ENCODE measurements at places on chromosomes 3 and 15.
A peak's percentile ranks its signal among the peaks of the same experiment; 100 is the strongest.

DNA sequence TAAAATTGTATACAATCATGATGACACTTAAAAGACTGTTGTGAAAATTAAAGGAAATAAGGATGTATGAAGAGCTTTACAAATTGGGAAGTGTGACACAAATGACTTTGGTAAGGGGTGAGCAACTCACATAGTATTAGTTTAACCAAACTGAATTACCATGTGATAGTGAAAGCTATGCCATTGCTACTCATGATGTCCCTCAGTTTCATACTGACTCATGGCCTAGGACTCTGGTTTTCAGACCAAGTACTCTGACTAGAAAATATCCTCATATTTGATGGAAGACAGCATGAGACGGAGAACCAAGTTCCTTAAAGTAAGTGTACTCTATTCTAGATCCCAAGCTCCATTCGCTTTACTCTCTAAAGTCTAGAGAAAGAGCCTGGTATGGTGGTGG, 203.2 kb upstream of the ICE2 start:
- DNase-seq = no peak

- no peak for DNase-seq
Measured at GRCh38 chr15:77225088-77225487, 154.2 kb upstream of the TSPAN3 start.

- no peak for DNase-seq
Measured at GRCh38 chr3:43870120-43870519, 179.4 kb downstream of the ABHD5 start.

- DNase-seq = no peak
Measured at GRCh38 chr3:87088430-87088992, 97.6 kb upstream of the VGLL3 start.

- DNase-seq = no peak
Measured at GRCh38 chr3:123733805-123734526, 149.1 kb upstream of the HACD2 start.

DNA sequence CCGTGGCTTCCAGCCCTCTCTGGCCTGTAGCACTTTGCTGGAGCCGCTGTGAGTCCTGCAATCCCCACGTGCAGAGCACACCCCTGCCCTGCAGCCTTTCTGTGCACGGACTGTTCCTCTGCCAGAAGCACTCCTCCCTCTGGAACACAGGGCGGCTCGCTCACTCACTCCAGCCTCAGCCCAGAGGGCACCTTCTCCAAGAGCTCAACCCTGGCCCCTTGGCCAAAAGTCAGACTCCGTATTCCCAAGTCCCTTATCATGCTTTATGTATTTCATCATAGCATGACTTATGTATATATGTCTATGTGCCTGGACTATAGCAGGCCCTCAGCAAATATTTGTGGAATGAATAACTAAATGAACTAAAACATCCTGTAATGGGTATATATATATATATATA, 63.2 kb downstream of the ASB7 start:
- DNase-seq = no peak

GRCh38 chr3:171456765-171457606, 3.2 kb downstream of the TNIK start:
- no peak for DNase-seq

- DNase-seq = no peak
Measured at GRCh38 chr3:149858911-149859310, 45.9 kb downstream of the RNF13 start.

GRCh38 chr3:5841599-5841998, 654.1 kb downstream of the EDEM1 start:
- DNase-seq = no peak

DNA sequence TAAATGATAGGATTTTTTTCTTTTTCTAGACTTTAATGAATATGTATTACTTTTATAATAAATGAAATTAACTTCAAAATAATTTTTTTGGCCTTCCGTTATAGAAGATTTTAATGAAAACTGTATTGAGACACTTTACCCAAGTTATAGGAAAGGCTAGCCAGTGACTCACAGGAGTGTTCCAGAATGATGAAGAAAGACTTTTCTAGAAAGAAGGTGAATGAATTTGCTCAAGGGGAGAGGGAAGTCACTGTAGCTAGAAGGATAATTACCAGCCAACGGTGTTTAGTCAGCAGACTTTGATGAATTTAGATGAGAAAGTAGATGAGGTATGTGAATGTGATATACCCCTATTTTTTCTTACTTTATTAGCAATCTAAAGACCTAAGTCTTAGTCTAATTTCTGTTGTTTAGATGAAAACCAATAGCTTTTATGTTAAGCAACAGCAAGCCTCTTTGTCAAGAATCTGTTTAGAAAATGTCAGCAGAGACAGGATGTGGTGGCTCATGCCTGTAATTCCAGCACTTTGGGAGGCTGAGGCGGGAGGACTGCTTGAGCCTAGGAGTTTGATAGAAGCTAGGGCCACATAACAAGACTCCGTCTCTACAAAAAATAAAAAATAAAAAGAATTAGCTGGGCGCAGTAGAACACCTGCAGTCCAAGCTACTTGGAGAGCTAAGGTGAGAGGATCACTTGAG, 3.2 kb downstream of the ALAS1 start:
- DNase-seq = no peak

DNA sequence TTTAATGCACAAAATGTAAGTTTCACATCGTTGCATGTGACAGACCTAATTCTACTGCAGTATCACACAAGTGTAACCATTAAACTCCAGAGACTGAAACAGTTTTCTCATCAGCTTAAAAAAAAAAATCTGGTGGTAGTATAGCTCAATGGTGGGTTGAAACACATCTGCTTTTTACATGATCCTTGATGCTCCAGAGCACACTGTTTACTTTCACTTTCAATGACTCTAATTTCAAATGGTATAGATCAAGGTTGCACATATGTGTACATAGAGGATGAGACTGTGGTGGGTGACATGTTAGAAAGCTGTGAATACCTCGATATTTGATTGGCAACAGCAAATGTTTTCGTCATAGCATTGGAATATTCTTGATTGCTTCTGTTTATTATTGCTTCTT, 22.4 kb downstream of the MCTP2 start:
- DNase-seq = no peak

GRCh38 chr3:5301651-5302297, 114.3 kb downstream of the EDEM1 start:
- no peak for DNase-seq

DNA sequence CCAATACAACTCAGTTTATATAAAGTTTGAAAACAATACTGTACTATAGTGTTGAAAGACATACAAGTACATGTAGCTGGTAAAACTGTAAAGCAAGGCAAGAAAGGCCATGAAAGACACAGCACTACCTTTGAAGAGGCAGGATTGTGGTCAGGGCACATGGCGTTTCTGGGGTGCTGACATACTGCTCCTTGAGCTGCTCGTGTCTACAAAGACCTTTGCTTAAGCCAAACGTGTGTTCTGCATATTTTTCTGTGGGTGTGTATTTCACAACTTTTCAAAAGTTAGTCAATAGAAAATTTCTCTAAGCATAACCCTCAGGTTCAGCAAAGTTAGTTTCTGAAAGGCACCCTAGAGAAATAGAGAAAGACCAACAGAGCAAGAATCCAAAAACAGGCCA, 14.1 kb upstream of the TOPAZ1 start:
- DNase-seq = no peak

DNA sequence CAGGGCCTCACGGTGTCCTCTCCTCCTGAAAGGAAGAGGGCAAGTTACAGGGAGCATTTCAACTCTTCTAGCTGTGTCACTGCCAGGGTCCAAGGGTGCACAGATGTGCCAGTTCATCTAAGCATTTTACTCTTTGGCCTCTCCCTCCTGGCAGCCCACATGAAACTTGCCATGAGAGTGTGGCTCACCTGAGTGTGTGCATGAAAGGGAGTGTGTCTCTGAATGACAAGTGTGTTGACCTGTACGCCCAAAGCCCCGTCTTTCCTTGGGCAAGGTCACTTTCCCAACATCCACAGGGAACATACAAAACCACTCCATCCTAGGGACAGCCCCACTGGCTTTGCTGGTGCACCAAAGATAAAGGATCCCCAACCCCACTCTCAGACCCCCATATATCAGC, 280.0 kb downstream of the NTRK3 start:
- DNase-seq = no peak

DNA sequence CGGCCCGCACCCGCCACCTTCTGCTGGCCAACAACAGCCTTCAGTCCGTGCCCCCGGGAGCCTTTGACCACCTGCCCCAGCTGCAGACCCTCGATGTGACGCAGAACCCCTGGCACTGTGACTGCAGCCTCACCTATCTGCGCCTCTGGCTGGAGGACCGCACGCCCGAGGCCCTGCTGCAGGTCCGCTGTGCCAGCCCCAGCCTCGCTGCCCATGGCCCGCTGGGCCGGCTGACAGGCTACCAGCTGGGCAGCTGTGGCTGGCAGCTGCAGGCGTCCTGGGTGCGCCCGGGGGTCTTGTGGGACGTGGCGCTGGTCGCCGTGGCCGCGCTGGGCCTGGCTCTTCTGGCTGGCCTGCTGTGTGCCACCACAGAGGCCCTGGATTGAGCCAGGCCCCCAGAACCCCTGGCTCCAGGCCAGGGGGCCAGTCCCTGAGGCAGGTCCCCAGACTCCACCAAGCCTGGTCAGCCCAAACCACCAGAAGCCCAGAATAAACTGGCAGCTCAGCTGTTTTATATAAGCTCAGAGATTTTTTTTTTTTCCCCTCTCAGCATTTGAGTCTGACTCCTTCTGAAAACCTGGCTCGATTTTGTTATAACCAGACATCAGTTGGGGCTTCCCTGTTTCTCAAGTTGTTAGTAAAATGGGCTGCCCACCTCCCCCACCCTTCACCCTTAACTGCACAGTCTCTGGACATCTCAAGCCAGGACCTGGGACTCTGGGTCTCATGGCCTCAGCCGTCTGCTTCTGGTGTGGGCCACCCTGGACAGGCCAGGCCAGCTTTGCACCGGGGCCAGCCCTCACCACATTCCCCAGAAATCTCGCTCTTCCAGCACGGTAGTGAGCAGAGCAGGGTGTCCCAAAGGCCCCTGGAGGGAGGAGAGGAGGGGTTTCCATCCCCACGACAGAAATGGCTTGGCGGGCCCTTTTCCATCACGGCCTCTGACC, 1.6 kb downstream of the GP9 start:
- DNase-seq = no peak

DNA sequence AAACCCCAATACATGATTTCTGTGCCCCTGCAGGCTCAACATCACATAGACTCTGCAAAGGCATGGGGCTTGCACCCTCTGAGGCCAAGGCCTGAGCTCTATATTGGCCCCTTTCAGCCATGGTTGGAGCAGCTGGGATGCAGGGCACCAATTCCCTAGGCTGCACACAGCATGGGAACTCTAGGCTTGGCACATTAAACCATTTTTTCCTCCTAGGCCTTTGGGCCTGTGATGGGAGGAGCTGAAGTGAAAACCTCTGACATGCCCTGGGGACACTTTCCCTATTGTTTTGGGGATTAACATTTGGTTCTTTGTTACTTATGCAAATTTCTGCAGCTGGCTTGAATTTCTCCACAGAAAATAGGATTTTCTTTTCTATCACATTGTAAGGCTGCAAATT, 1629.5 kb downstream of the OTOL1 start:
- no peak for DNase-seq

DNA sequence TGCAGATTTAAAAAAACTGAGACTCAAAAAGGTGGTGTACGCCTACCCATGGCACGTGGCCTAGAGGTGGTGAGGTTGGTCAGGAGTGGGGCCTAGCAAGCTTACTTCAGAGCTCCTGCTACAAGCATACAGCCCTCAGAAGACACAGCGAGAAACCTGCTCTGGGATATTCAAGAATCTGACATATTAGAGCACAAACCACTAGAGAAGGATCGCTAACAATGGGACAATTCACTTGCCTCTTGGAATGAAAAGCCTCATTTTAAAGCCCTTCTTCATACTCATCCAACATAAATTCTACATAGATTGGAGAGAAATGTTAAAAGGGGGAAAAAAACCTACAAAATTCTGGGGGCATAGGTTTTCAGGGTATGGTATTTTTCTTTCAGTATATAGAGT, 118.0 kb upstream of the ARHGEF3 start:
- DNase-seq = no peak

- DNase-seq = peak; percentile 35
Measured at GRCh38 chr3:12139111-12139511, 19.6 kb downstream of the TIMP4 start.

DNA sequence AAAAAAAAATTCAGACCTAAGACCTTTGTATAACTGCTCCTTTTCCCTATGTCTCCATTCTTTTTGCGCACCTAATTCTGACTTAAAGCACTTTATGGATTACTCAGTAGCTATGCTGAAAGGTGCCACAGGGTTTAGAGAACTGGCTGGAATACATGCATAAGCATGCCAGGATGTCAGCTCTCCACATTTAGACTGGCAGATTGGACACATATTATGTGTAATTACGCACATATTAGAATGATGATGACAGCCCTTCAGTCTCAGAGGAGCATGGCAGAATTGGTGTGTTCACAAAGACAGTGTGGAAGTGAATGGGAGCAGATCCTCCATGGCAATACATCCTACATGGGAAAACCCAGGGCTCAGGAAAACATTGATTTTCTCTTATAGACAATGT, 108.1 kb upstream of the LSAMP start:
- DNase-seq = no peak

DNA sequence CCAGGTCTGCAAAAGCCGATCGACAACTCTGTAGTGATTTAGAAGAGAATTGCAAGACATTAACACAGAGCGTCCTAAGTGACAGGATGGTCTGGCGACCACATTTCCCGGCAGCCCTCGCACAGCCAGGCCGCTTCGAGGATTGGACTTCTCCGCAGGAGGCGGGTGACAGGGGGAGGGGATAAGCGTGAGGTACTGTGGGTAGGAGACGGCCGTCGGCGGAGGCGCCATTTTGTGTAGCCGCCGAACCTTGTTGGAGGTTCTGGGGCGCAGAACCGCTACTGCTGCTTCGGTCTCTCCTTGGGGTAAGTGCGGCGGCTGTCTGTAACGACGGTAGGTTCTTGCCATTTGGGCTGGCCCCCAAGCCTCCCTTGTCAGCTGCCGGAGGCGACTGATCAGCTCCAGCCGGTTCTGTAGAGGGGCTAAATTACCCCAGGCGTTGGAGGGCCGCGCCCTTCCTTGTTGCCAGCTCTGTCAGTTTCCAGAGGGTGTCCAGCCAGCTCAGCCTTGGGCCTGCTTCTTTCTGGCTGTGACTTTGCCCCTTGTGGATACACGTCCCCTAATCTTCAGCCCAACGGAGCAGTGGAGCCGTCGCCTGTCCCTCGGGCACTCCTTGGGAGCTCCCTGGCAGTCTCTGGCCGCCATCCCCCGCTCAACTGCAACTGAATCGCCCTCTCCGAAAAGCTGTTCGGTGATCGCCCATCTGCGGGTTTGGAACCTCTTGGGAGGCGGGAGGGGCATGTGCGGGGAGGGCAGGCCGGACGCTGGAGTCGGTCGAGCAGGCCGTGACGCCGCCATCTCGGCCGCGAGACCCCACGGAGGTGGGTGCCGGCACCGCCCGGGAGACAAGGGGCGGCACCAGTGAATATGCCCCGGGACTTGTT, at the start of gene RBM5:
Gene RBM5 (plus strand): TSS at position 195 of the 884 bp plus-strand sequence. CDS start 1,516 bp downstream, outside the sequence.
- DNase-seq = peak; percentile 97
